ENCODE measurements at places on chromosomes 5 and 9.
A peak's percentile ranks its signal among the peaks of the same experiment; 100 is the strongest.

GRCh38 chr9:131738293-131739132, 1.4 kb downstream of the RAPGEF1 start:
- no peak for DNase-seq

GRCh38 chr9:69485466-69485865, 160.5 kb downstream of the ENTREP1 start:
- DNase-seq = no peak

DNA sequence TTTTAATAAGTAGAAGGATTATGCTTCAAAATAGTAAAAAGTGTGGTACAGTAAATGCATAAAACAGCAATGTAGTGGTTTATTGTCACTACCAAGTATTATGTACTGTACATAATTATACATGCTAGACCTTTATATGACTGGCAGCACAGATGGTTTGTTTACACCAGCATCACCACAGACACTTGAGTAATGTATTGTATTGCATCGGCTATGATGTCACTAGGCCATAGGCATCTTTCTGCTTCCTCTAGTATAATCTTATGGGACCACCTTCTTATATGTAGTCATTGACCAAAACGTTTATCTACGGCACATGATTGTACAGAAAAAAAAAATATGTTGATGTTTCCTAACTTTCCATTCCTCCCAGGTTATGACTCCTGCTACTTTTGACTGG, 31.9 kb upstream of the SSBP2 start:
- peak; percentile 48 for DNase-seq

DNA sequence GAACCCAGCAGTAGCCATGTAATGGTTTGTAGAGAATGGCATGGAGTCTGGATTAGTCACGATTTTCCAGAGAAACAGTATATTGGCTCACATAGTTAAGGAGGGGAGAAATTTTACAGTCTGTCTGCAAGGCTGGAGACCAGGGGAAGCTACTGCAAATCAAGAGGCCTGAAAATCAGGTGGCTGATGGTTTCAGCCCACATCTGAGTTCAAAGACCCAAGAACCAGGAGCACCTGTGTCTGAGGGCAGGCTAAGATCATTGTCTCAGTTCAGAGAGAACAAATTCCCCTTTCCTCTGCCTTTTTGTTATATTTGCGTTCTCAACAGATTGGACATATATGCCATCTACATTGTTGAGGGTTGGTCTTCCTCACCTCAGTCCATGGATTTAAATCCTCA, 207.5 kb upstream of the IRX2 start:
- no peak for DNase-seq

GRCh38 chr9:125757834-125758233, 10.7 kb downstream of the PBX3 start:
- no peak for DNase-seq

- DNase-seq = no peak
Measured at GRCh38 chr5:126651013-126651577, 50.3 kb downstream of the PHAX start.

- peak; percentile 61 for DNase-seq
Measured at GRCh38 chr5:19795218-19795617, 192.8 kb downstream of the CDH18 start.

GRCh38 chr5:10760921-10761184, 181 bp downstream of the DAP start:
- DNase-seq = no peak

DNA sequence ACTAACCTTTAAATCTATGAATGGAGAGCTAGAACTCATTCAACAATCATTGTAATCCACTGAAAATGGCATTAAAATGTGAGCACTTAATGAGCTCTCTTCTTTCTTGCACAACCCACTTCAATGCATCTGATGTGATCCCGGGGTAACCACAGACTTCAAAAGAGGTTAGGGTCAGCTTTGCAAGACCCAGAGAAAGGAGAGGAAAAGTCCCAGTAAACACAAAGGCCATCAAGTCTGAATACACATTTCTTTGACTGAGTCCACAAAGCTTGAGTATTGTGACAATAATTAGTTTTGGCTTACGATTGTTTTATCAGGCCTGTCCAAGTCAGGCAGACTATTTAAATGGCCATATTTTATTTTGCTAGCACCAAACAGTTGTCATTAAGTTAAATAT, 148.8 kb upstream of the ZNF608 start:
- DNase-seq = no peak

GRCh38 chr5:56307714-56308333, 74.7 kb upstream of the ANKRD55 start:
- DNase-seq = no peak

DNA sequence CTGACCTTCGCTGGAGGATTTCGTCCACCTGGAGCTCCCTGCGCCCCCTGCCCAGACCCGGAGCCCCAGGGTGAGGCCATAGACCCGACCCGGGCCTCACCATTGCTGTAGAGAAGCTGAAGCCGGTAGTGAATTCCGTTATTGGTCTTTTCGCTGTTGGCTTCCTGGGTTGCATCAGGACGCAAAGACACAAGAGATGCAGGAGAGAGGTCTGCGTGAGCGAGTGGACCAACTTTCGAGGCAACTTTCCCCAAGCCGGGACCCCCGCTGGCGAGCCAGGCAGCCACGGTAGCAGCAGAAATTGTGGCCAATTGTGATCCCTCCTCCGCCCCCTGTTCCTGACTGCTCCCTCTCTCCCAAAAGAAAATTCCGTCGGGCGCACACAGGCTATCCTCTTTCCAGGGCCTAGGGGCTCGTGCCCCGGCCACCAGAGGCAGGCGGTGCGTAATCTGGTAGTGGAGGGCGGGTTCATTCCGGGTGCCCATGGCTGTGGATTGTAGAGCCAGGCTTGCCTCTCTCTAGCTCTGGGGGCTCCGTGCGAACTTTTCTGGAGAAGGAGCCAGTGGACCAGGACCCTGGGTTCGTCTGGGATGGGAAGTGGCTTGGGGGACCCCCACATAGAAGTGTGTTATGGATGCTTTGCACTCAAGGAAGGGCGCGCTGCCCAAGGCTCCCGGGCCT, 3.3 kb downstream of the EBF1 start:
- no peak for DNase-seq

GRCh38 chr5:180212363-180213255, 3.6 kb upstream of the RASGEF1C start:
- no peak for DNase-seq

DNA sequence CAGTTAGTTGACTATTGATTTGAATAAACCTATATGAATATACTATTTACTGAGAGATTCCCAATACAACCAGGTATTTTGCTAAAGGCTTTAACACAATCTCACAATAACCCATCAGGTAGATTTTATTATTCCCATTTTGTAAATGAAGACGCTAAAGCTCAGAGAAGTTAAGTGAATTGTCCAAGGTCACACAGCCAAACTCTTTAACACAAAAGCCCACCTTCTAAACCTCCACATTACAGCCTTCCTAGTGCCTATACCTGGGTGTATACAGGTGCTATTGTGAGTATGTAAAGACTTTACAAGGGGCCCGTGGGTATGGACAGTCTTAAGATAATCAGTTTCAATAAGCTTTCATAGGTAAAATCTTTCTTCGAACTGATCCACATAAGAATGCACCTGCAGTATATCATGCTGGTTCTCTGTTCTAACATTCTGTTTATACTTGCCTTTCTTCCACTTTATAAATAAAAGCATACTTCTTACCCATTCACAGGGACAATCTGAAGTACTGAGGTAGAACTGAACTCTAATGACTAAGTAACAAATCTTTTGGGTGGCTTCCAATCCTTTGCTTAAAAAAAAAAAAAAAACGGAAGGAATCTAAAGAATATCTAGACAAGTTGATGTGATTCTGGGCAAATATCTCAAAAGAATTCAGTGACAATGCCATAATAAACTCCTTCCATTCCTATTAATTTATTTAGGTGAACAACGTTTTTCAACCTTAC, 59.1 kb downstream of the PJA2 start:
- no peak for DNase-seq

DNA sequence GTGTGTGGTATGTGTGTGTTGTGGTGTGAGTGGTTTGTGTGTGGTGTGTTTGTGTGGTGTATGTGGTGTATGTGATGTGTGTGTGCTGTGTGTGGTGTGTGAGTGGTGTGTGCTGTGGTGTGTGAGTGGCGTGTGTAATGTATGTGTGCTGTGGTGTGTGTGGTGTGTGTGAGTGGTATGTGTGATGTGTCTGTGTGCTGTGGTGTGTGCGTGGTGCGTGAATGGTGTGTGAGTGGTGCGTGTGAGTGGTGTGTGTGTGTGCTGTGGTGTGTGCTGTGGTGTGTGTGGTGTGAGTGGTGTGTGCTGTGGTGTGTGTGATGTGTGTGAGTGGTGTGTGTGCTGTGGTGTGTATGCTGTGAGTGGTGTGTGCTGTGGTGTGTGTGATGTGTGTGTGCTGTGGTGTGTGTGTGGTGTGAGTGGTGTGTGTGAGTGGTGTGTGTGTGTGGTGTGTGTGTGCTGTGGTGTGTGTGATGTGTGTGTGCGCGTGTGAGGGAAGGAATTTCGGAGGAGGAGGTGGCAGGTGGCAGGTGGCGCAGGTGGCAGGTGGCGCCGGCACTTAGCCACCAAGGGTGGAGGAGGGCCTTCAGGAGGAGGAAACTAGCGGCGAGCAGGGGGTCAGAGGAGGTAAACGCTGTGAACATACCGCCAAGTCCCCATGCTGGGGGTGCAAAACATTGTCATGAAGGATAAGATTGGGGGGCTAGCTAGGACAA, 191.8 kb downstream of the MELK start:
- no peak for DNase-seq

GRCh38 chr9:69573651-69574050, 98.5 kb downstream of the APBA1 start:
- peak; percentile 88 for DNase-seq

DNA sequence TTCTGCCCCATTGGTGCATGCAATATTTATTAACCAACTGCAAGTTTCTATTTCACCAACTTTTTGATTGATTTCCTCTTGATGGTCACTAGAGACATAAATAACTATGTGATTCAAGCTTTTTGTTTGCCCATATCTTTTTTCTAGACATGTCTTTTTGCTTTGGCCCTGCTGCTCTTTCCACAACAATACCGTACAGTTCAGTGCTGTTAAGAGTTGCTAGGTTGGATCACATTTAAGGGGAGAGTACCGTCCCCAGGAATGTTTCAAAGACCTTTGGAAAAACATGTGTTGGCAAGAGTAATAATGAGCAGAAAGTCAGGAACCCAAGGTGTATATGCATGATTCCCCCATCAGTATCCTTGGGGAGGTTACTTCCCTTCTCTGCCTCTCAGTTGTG, 268.8 kb upstream of the RFX3 start:
- DNase-seq = no peak

- peak; percentile 25 for DNase-seq
Measured at GRCh38 chr5:38497946-38498345, 58.5 kb downstream of the LIFR start.

GRCh38 chr5:148910686-148911361, 84.4 kb downstream of the ADRB2 start:
- DNase-seq = peak; percentile 84

GRCh38 chr9:102587281-102587680, 407.9 kb upstream of the CYLC2 start:
- DNase-seq = no peak

GRCh38 chr9:122609804-122610203, 4.7 kb upstream of the OR1Q1 start:
- no peak for DNase-seq

DNA sequence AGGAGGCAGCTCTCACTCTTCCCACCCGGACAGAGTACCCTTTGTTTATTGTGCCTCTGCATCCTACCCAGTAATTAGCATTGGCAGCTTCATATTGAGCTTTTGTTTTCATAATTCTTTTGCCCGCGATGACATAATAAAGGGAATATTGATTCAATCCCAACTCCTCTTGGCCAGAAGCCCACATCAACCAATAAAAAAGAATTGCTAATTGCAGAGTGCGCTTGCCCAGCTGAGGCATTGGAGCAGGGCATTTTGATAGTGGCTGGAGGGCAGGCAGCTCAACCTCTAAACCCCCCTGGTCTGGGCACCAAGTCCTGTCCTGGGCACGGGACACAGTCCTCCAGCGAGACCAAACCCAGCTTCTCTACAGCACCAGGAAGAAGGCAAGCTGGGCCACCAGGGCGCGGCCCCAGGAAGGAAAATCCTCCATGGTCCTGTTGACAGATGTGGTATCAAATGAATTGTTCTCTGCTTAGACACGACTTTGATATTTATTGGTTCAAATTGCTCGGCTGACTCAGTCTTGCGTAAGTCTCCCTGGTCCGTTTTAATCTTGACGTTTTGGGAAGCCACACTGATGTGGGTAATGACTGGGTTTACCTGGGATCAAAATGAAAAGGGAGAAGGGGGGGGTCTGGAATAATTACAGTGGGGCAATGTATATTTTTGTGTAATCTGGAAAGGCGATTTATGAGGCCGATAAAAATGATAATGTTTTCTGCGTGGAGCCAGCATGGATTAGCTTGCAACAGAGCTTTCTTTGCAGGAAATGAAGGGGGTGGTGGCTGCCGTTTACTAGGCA, 220.7 kb upstream of the MSX2 start:
- DNase-seq = peak; percentile 11

DNA sequence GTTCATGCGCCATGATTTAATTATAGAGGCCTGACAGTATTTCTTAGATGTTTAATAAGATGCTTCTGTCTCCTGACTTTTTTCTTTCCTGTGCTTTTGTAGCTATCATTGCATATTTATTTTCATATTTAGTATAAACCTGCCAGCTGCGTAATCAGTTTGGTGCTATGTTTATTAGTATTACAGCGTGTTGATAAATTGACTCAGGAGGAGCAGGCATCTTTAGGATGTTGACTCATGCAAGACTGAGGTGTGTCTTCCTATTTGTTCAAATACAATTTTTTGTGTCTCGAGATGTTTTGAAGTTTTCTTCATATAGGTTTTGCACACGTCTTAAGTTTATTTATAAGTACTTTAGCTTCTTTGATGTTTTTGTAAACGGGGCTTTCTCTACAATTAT, 35.9 kb upstream of the EXOC3 start:
- DNase-seq = peak; percentile 50

GRCh38 chr9:116868201-116868600, 181.1 kb downstream of the TRIM32 start:
- no peak for DNase-seq

GRCh38 chr5:88827997-88828396, 55.0 kb downstream of the MEF2C start:
- DNase-seq = peak; percentile 15

GRCh38 chr5:39547553-39548154, 122.9 kb upstream of the DAB2 start:
- peak; percentile 60 for DNase-seq

DNA sequence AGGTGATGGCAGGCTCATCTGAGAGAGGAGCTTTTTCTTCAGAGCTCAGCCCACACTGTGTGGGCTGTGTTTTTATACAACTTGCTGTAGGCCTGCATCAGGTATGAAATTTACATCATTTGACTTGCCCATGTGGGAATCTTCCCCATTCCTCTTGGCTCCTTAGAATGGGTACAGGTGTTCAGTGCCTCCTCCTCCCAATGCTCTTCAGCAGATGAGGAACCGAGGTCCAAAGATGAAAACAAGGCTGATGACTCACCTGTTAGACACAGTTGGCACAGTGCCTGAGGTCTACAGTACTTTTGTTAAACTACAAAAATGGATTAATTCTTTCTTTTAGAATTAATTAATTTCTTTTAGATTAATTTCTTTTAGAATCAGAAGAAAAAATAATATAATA, 20.8 kb downstream of the PAPPA start:
- DNase-seq = peak; percentile 45

DNA sequence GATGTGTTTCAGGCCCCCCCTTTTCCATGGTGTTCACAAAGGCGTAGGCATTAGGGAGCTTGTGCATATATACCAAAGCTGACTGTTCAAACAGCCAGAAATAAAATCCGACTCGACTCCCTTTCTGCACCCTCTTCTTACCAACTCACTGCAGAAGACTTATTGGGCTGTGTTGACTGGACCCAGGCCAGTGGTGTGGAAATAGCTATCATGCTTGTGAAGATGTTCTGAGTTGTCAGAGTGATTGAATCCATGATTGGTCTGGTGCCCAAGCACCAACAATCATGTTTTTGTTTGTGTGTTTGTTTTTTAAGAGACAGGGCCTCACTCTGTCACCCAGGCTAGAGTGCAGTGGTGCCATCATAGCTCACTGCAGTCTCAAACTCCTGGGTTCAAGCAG, 21.6 kb downstream of the TJP2 start:
- DNase-seq = no peak

All from HCEC 1CT (cell line).